ENCODE measurements at places on chromosomes 3 and 15.

- DNase-seq = no peak
Measured at GRCh38 chr3:61882253-61882652, 320.9 kb downstream of the PTPRG start.

DNA sequence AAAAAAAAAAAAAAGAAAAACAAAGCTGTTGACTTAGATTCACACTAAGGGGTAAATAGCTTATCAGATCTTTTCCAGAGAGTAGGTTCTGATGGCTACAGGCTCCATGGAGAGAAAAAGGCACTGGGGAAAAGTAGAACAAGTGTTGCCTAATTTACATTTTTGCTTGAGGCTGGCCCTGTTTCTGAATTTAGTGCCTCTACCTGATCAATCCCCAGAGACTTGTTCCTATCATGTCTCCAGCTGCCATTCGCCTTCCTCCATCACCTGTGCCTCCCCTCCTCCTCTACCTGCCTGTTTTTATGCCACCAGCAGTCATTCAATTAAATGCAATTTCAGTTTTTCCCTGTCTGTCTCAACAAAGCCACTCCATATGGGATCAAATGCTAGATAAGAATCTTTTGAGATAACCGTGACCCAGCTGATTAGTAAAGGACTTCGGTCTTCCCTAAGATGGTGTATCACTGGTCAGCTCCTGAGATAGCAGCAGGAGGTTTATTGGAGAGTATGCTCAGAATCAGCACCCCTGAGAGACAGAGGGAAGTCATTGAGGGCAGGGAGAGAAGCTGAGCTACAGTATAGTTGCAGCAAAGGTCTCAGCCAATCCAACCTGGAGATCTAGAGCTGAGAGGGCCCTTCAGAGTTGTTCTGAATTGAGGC, 88.1 kb upstream of the GADL1 start:
- DNase-seq = no peak

DNA sequence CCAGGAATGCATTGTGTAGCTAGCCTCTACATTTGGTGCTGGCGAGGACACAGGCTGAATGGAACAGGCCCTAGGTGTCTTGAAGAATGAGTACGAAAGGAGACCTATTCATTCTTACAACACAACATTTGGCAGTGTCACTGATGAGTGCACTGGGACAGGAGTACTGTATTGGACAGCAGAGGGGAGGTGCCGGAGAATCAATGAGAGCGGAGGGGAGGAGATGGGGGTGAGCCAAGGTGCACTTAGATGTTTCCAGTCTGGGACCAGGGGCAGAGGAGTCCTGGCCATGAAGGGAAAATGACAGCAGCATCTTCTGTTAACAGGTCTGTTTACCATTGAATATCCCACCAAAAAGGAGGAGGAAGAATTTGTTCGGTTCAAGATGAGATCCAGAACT, 53.2 kb downstream of the C3orf20 start:
- DNase-seq = no peak

DNA sequence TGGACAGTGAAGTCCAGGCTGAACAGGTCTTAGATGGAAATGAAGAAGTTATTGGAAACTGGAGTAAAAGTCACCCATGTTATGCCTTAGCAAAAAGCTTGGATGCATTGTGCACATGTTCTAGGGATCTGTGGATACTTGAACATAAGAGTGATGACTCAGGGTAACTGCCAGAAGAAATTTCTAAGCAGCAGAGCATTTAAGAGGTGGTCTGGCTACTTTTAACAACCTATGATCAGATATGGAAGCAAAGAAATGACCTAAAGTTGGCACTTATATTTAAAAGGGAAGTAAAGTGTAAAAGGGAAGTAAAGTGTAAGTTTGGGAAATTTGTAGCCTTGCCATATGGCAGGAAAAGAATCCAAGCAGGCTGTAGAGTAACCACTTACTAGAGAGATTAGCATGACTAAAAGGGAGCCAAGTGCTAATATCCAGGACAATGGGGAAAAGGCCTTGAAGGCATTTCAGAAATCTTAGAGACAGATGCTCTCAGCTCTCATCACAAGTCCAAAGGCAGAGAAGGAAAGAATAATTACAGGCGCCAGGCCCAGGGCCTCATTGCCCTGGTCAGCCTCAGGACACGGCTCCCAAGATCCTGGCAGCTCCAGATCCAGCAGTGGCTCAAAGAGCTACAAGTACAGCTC, 73.9 kb upstream of the KCNH8 start:
- DNase-seq = no peak

DNA sequence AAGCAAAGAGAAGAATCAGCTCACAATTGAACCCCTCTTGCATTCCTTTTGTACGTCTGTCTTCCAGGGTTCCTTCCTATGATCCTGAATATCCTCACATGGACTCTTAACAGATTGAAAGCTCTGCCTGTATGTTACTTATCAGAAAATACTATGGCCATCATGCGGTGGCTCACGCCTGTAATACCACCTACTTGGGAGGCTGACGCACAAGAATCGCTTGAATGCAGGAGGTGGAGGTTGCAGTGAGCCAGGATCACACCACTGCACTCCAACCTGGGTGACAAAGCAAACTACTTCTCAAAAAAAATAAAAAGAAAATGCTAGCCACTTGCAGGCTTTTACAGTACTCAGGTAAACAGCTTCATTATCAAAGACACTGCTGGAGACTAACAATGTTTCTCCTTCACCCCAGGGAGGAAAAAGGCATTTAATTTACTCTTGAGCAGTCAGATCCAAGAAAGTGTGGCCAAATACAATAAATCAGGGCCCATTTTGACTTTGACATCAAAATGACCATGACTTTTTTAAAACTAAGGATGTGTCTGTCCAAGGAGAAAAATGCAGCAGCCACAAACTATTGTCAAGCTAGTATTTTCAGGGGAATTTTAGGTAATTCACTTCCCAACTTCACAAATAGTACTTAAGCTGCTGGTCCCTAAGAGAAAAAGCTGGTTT, 27.3 kb downstream of the NPTN start:
- DNase-seq = no peak

- DNase-seq = no peak
Measured at GRCh38 chr15:99995543-99995942, 262.3 kb upstream of the LYSMD4 start.

DNA sequence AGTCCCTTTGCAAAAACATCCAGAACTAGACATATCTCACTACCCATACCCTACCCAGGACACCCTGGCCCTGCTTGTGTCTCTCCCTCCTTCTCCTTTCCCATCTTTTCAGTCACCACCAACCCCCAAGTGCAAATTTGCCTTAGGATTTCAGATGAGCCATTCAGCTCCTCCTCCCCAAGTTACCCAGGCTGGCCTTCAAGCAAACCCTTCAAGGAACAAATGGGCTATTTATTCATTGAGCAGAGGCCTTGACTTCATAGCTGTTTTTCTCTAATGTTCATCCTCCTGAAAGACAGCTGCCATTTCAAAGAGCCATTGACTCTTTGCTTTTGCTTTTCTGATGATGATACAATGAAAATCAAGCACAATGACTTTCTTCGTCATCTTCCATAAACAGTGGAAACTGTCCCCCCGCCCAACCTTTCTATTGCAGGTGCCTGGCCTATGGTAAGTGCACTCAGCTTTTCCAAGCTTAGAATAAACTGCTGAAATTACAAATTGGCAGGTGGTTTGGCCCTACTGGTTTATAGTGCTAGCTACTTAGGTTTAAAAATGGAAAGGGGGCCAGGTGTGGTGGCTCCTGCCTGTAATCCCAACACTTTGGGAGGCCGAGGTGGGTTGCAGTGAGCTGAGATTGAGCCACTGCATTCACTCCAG, 26.1 kb upstream of the KLHL6 start:
- no peak for DNase-seq

DNA sequence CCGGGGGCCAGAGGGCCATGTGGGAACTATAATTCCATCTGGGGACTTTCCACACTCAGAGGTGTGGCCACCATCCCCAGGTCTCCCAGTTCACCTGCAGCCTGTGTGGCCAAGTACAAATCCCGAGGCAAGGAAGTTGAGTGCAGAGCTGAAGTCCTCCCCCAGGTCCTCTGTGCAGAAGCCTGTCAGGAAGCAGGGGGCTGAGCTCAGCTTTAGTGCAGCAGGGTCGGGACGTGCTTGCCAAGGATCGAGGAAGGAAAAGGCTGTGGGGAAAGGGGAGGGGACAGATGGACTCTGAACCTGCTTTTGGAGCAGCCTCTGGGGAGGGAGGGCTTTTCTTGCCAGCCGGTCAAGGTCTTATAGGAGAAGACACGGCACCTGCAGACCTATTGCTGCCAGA, 67.7 kb downstream of the CHRNA7 start:
- DNase-seq = no peak

DNA sequence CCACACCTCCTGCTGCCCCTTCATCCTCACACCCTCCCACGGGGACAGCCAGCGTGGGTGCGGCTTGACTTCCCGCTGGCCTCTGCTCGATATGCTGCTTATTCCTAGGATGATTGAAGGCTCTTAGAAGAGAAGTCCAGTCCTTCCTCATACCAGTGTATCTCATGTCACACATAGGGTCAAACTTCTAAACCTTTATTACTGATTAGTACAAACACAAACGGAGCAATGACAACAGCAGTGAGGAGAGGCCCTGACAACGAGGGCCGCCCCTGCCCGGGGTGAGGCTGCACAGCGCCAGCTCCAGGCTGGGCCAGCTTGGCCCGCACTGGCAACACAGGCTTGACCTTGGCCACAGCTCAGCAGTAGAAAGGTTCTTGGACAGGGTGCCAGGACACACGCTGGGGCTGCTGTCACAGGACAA, 3.7 kb downstream of the CIB1 start:
- DNase-seq = no peak

DNA sequence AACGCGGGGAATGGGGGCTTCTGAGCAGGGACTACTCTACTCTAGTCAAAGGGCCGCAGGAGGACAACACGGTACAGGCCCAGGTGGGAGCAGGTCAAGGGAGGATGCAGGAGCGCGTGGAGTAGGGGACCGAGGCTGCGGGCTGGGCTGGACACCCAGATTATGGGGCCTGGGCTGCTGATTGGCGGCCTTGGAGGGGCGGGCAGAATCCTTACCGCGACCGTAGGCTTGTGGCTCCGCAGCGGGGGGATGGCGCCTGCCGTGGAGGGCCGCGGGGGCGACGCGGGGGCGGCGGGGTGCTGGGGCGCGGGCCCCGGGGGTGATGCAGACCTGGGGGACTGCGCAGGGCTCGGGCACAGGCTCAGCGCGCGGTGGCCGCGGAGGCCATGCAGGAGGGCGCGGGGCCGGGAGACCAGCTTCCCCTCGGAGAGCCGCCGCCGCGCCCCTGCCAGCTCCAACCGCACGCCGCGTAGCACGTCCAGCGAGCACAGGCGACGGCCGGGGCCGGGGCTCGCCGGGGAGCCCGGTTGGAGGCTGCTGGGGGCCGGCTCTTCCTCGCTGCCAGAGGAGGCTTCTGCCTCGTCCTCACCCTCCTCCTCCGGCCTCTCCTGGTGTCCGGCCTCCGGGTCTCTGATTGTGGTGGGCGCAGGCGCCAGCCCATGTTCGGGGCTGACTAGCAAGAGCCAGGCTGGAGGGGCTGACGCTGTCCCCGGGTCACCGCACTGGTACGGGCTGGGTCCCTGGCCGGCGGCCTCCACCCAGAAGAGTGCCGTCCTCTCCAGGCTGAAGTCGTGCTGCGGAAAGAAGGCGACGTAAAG, 12.9 kb downstream of the UBAP1L start:
- no peak for DNase-seq

DNA sequence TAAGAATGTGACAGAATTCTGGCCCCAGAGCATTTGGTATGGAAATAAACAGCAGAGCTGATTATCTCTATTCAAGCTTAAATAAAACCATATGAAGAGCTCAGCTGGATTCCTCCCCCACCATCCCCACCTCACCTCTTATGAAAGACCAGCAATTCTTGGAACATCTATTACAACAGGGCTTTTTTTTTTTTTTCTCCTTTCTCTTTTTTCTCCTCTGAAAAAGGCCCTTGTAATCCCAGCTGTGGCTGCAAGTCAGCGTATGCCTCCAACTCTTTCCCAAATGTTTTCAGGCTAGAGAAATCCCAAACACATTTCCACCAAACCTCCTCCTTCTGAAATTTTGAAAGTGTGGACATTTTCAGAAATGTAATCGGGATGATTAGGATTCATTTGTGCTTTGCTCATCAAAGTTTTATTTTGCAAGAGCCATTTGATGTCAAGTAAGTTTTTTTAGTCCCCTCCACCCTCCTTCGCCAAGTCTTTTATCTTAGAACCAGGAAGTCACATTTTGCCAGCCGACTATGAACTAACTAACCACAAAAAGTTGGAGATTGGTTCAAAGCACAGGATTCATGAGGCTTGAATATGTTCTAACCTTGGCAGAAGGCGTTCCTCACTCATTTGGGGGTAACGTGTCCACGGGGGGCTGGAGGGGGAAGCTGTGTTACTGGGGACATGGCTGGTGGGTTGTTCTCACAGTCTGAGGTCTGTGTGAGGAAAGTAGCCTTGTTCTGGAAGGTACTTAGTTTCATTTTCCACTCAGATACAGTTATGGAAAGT, 142.0 kb upstream of the PDZRN3 start:
- DNase-seq = no peak

DNA sequence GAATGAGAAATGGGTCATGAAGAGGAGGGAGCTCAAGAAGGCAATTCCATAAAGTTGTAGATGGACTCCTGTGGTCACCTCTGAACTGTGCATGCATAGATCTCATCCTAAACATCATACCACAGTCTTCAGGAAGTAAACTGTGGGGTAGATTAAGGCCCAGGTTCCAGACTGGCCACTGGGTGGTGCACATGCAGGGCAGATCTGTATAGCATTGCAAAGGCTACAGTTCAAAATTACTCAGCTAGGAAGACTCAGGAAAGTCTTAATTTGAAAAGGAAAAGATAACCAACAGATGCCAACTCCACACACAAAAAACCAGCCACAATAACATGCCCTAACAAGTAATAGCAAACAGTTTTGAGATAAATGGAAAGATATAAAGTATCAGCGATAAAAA, 20.3 kb downstream of the KY start:
- DNase-seq = no peak

DNA sequence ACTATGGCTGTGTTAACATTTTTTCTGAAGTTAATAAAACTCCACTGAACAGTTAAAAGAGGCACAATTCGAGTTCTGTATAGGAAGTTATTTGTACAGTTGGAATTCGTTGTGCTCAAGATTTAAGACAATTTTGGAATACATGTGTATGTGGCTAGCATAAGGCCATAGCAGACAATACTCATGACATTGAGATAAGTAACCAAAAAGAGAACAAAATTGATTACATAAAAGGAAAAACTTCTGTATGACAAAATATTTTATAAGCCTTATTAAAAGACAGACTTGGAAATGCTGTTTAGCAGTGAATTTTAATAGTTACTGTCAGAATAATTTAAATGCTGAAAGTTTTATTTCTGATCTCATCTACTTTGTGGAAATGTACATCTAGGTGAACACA, 17.7 kb upstream of the EDEM1 start:
- DNase-seq = no peak

GRCh38 chr3:183546625-183547024, 8.9 kb downstream of the KLHL6 start:
- no peak for DNase-seq

- DNase-seq = no peak
Measured at GRCh38 chr3:28326458-28326926, 22.0 kb upstream of the ZCWPW2 start.
